ENCODE measurements at places on chromosomes 4 and X.
A peak's percentile ranks its signal among the peaks of the same experiment; 100 is the strongest.

DNA sequence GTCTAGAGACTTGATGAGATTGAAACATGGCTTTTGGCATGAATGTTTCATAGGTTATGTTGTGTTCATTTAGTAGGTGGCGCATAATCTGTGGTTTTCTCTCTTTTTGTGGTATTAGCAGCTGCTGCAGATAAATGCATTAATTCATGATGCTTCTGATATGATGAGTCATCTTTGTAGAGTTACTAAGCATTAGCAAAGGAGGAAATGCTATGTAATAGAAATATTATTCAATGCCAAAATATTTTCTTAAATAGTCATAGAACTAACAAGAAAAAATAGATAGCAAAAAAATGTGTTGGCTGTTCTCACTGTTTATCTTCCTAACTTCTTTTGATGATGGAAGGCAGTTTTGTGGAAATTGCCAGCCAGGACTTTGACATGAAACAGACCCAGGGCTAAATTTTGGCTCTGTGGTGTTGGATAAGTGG lies 3.6 kb downstream of the ZXDB start:
- no peak for DNase-seq

DNA sequence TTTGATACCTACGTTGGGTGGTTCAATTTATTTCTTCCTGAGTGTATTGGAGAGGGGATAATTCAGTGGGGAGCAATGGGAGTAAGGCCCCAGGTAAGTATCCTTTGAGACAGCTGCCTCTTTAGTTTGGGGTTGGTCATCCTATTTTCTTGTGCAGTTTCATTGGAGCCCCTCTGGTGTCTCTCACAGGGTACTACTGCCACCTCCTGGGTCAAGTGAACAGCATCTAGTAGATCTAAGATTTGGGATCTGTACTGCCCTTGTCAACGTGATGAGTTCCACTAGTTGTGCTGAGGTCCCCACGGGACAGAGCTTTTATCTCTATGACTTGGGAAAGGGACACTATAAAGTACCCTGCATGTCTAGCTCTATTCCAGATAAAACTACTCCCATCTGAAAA lies 80.6 kb downstream of the PBDC1 start:
- peak; percentile 39 for DNase-seq

GRCh38 chrX:65601530-65602220 lies 65.8 kb upstream of the MSN start:
- DNase-seq: peak; percentile 51

DNA sequence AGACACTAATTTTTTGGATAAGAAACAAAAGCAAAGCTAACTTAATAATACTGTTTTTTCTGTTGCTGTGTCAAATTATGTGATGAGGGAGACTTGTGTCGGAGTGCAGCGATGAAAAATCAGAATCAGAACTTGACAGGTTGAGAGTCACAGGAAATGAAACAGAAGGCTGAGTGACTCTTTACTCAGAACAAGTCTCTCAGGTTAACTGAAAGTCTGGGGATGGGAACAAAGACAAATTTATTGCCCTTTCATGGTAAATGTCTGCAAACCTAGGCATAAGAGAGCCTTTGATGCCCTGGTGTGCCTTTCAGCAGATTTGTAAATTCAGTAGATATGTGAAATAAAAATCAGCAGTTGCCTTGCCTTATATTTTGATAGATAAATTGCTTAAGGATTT lies 96.0 kb downstream of the ADGRL3 start:
- DNase-seq: no peak

GRCh38 chr4:109947457-109947856 lies 34.8 kb downstream of the EGF start:
- no peak for DNase-seq

- no peak for DNase-seq
Measured at GRCh38 chr4:37595875-37596680, 90.1 kb downstream of the RELL1 start.

DNA sequence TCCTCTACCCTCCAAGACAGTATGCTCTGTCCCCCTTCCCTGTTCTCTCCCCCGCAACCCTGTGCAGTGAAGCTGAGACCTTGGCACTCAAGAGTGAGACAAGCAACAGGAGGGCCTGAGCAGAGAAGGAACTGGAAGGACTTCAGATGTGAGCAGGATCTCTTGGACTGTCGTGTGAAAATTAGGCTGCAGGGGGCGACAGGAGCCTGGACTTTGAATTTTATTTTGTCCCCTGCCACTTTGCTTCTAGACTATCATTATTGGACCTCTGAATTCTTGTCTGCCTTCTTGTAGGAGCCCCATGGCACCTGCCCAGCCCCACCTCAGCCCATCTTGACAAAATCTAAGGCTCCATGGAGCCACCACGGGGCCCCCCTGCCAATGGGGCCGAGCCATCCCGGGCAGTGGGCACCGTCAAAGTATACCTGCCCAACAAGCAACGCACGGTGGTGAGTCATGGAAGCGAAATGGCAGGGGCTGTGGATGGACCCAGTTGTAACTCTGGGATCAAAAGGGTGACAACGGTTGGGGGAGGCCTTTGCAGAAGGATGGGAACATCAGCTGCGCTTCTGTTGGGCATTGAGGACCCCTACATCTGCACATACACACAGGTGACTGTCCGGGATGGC lies 1.7 kb downstream of the ARAF start:
- peak; percentile 61 for DNase-seq

GRCh38 chr4:123939621-123940020 lies 543.0 kb downstream of the SPRY1 start:
- DNase-seq: no peak

- DNase-seq: no peak
Measured at GRCh38 chrX:24987731-24988130, 28.0 kb downstream of the ARX start.

- no peak for DNase-seq
Measured at GRCh38 chrX:866441-866990, 235.9 kb downstream of the SHOX start.

DNA sequence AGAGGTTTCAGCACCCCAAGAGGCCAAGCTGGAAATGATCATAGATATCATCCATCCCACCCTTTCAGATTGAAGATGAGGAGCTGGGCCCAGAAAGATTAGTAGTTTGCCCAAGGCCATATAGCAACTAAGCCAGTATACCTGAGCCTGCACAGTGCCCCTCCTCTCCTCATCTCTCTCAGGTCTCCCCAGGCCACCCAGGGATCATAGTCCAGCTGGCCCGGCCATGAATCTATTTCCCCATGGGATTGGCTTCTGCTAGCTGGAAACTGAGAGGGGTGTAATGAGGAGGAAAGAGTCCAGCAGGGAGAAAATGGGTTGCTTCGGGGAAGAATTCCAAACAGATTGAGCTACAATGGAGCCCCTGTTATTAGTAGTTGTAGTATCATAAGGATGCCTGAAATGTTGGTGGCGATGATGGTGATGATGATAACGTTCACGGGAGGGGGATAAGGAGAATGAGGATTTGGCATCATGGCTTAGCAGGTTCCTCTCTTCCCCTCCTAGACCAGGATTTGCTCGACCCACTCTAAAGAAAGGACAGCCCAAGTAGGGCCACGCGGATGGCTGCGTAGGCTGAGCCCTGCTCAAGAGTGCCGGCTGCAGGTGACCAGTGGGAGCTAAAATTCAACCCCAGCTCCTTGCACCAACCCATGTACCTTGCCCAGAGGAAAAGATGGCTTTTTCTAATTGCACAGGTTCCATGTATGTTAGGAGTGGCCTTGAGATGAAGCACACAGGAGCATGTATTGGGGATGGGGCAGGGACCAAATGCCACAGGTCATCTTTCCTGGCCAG lies 117.8 kb upstream of the PJA1 start:
- DNase-seq: no peak
